Aorta (tissue), 5 donors: ENCODE measurements at places on chromosomes 1 and 21.

DNA sequence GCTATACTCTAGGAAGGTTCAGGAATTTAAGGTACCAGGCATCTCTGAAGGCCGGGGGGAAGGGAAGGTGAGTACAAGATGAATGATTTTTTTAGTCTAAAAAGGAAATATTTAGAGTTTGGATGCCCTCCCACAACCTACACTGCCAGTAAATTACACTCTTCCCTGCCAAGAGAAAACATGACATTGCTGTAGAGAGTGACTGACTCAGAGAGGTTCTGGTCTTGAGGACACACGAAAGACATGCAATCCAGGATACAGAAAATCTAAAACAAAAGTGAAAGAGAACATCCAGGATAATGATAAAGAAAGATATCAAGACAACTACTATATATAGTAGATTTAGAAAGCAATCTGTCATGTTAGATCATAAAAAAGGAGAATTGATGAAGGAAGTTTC lies 200.5 kb downstream of the TYW3 start:
- DNase-seq, result no peak

GRCh38 chr1:229114315-229114714 lies 156.6 kb upstream of the RAB4A start:
- no peak for DNase-seq

- DNase-seq, result no peak
Measured at GRCh38 chr1:187759825-187760333, 931.1 kb downstream of the PLA2G4A start.

DNA sequence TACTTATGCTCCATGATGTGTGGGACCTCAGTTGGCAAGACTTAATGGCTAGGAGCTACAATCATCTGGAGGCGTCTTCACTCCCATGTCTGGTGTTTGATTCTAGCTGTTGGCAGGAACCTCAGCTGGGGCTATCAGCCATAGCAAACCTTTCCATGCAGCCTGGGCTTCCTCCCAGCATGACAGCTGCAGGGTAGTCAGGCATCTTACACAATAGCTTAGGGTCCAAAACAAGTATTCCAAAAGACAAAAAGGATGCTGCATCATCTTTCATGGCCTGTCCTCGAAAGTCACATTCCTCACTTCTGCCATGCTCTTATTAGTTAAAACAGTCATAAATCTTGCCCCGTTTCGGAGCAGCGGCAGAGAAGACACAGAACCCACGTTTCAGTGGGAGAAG lies 90.9 kb downstream of the LRRC8C start:
- no peak for DNase-seq

- DNase-seq, result no peak
Measured at GRCh38 chr21:29520171-29520570, 221.4 kb downstream of the BACH1 start.
